ENCODE measurements at places on chromosomes 3 and 15.

DNA sequence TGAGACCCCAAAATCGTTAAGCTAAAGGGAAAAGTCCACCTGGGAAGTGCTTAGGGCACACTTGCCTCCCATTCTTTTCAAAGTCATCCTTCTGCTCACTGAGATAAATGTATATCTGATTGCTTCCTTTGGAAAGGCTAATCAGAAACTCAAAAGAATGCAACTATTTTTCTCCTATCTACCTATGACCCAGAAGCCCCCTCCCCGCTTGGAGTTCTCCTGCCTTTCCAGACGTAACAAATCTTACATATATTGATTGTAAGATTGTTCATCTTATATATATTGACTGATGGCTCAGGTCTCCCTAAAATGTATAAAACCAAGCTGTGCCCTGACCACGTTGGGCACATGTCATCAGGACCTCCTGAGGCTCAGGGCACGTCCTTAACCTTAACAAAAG lies 56.8 kb upstream of the ACAN start:
- no peak for DNase-seq

- DNase-seq: no peak
Observed at GRCh38 chr3:28915741-28916500, 364.9 kb upstream of the RBMS3 start.

DNA sequence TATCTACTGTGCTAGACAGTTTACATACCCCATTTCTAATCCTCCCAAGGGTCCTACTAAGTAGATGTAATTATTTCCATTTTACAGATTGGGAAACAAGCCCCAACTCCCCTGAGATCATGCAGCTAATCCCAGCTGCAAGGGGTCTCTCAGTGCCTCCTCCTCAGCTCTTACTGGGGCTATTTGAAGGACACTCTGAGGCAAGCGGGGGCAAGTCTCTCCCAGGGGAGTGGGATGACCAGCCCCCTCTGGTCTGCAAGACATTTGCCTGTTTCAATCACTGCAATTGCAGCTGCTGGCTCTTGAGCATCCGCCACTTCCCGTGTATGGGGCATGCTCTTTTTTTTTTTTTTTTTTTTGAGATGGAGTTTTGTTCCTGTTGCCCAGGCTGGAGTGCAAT lies 11.4 kb downstream of the LAMP3 start:
- DNase-seq: no peak

DNA sequence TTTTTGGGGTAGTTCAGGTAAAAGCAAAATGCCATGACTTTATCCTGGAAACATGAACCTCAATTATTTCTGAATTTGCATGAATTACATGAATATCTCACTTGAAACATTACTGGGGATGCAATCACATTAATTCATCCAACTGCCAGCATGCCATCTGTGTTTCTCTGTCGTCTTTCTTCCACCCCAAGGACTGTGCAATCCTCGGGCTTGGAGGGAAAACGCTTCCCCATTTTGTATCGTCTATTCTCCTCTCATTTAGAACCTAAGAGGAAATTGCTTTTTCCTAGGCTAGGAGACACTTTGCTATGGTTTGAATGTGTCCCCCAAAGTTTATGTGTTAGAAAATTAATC lies 109.4 kb downstream of the SQOR start:
- DNase-seq: no peak

GRCh38 chr3:138329127-138329983 lies at the start of gene NME9:
Gene NME9 (minus strand): TSS chr3:138329851. CDS start chr3:138329335, 516 bp downstream.
- DNase-seq: peak; percentile 81

GRCh38 chr3:150737874-150738679 lies 24.9 kb downstream of the SIAH2 start:
- DNase-seq: no peak

- no peak for DNase-seq
Observed at GRCh38 chr3:187012609-187013051, 82.3 kb downstream of the ST6GAL1 start.

- no peak for DNase-seq
Observed at GRCh38 chr3:45781271-45781670, 15.1 kb downstream of the SLC6A20 start.

GRCh38 chr15:76147906-76148570 lies 88.3 kb downstream of the TMEM266 start:
- peak; percentile 33 for DNase-seq

DNA sequence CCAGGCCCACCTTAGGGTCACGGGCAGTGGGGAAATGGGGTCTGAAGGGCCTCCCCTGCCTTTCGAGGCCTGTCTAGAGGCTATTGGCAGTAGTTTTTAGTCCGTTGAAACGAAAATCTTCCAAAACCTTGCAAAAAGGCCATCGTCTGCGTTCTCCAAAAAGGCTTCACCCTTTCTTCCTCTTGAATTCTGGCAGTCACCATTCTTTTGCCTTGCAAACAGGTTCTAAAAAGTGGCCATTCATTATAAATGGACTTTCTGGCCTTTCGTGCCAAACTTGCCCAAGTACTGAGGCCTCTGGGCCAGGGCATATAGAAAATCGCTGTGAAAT lies 367 bp upstream of the TARS3 start:
- DNase-seq: no peak

DNA sequence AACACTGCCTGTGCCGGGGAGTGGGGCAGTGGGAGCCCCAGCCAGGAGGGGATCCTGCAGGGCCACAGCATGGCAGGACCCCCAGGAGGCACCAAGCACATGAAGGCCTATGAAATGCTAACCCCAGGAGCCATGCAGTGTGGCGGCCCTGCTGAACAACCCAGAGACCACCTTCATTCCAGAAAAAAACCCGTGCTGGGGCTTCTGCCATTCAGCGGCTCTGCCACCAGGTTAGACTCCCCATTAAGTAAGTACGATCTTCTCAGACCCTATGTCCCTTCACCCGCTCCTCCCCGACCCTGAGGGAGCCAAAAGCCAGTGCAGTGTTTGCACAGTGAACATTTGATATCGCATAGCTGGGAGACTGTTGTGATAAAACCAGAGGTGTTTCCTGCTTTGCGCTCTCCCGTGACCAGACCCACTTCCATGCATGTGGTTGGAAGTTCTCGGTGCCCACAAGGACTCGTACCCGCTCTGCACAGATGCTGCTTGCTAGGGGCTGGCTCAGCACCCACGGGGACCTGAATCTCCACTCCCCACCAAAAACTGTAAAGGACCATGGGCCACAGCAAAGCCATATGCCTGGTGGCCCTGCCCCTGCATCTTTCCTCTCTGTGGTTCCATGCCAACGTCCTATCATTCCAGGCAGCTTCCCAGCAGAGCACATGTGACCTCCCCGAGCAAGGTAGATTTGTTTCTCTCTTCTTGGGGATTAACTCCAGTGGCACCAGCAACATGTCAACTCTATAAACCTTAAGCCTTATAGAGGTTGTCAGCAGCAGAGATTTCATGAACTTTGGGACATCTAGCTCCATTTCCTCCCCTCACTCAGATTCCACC lies 5.3 kb downstream of the PLA2G4D start:
- DNase-seq: no peak

DNA sequence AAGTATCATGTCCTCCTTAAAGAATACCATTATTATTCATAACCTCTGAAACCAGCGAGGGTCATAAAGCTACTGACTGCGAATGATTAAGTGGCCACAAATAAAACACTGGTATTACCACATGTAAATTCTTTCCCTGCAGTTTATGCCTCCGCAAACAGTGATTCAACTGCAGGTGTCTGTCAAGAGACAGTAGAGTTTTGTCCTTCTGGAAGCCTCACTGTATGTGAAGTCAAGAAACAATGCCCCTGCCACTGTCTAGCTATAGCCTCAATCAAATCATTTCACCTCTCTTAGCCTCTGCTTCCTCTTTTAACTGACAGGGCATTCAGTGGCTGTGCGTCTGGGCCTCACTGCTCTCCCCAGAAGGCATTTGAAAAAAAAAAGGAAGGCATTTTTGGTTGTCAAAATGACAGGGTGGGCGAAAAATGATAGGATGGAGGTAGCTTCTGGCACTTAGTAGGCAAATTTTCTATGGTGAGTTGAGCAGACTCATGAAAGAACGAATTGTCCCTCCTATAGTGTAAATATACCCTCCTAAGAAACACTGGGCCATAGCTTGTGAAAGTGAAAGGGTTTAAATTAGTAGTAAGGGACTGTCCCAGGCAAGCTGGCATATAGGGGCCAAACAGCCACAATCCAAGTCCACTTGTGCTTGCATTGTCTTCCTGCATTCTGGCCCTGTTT lies 66.7 kb downstream of the FILIP1L start:
- DNase-seq: no peak

DNA sequence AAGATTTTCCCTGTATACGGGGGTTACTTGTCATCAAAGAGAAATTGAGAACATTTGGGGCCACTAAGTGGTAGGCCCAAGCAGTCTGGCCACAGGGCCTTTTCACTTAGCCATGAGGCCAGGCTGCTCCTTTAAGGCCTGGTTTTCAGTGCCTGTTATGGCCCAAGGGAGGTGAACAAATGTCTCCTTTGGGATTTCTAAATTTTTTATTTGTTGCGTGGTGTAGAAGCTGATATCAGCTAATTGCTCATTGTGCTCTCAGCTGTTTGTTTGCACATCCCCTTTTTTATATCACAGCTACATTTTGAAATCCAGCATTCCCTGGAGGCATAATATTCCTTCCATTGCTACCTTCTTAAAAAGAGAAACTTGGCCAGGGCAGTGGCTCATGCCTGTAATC lies 48.5 kb downstream of the RLBP1 start:
- no peak for DNase-seq

- no peak for DNase-seq
Observed at GRCh38 chr3:16395212-16395611, 118.3 kb downstream of the RFTN1 start.

DNA sequence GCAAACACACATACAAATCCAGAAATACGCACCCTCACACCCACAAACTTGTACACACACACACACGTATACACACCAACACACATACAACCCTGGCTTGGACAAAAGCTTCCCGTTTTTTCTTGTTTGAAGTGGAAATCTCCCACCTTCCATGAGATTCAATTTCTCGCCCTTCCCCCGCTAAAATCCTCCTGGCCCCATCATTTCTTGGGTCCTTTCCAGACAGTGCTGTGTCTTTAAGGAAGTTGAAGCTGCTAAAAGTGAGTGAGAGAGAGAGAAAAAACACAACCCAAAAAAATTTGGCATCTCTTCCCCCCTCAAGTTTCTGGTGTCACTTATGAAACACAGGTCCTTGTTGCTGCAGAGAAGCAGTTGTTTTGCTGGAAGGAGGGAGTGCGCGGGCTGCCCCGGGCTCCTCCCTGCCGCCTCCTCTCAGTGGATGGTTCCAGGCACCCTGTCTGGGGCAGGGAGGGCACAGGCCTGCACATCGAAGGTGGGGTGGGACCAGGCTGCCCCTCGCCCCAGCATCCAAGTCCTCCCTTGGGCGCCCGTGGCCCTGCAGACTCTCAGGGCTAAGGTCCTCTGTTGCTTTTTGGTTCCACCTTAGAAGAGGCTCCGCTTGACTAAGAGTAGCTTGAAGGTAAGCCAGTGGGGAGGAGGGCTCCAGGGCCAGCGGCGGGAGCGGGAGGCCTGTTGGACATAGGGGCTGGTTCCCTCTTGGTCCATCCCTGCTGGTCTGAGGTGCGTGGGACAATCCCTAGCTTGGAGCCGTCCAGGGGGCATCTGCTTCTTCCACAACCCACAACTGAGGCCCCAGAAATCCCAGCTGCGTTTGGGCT lies at the start of gene ISLR:
TSS of gene ISLR (plus strand) at position 331 of the 839 bp plus-strand sequence. CDS start 1,149 bp downstream, outside the sequence.
- DNase-seq: no peak

GRCh38 chr15:61118885-61119284 lies 110.2 kb downstream of the RORA start:
- no peak for DNase-seq

DNA sequence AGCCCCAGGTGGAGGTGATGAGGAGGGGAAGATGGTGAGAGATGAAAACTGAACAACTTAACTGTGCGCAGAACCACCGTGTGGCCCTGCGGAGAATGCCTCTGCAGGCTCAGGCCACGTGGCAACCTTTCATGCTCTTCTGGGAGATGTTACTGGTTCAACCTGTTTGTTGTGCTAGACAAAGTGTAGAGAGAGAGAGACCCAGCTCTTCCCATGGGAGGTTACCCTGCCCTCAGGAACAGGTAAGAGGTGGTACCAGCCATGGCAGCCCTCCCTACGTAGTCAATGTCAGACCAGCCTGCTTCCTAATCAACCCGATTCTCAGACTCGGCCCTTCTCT lies 37.0 kb upstream of the HACD2 start:
- no peak for DNase-seq

DNA sequence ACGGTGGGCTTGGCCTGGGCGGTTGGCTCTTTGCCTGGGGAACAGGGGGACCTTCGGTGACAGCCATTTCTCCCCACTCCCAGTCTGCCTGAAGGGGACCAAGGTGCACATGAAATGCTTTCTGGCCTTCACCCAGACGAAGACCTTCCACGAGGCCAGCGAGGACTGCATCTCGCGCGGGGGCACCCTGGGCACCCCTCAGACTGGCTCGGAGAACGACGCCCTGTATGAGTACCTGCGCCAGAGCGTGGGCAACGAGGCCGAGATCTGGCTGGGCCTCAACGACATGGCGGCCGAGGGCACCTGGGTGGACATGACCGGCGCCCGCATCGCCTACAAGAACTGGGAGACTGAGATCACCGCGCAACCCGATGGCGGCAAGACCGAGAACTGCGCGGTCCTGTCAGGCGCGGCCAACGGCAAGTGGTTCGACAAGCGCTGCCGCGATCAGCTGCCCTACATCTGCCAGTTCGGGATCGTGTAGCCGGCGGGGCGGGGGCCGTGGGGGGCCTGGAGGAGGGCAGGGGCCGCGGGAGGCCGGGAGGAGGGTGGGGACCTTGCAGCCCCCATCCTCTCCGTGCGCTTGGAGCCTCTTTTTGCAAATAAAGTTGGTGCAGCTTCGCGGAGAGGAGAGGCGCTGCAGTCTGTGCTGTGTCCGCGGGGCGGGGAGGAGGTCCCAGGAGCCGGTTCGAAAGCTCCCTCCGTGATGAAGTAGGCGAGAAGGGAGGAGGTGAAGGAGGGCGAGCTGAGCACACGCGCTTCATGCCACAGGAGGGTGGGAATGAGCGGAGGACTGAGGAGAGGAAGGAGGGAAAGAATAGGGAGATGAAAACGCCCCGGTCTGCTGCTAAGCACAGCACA lies 9.6 kb downstream of the CLEC3B start:
- no peak for DNase-seq

- DNase-seq: no peak
Observed at GRCh38 chr15:81785181-81785580, 260.6 kb downstream of the MEX3B start.

- no peak for DNase-seq
Observed at GRCh38 chr15:53833134-53833624, 73.7 kb upstream of the WDR72 start.

GRCh38 chr15:92062505-92062904 lies 209.0 kb downstream of the SLCO3A1 start:
- DNase-seq: no peak

GRCh38 chr3:55489798-55490132 lies 2.7 kb upstream of the WNT5A start:
- no peak for DNase-seq

All from stimulated activated CD8-positive, alpha-beta memory T cell treated with anti-CD3 and anti-CD28 coated beads, Interleukin-12 subunit alpha, Interleukin-12 subunit beta, amount 100 ng/mL, for 1 hour (primary cell).